AG09309 (cell line): ENCODE measurements at places on chromosomes 2 and 18.

- no peak for DNase-seq
These were observed 1.6 kb upstream of the ELOA2 start for GRCh38 chr18:47036927-47037578.

DNA sequence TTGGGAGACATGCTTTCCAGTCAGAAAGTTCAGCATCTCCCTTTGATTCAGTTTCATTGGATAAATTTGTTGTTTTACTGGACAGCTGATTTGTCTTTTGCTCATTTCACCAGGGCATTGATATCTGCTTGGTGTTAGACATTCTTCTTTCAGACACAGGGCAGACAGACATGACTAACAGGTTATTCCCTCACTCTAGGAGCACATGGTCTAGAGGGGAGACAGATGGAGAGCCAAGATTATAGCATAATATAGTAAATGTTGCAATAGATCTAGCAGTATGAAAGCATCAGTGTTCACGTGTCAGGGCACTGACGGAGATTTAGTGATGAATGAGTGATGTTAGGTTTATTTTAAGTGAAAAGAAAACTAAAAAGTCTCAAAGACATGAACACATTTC is 187.0 kb upstream of the CYRIA start:
- DNase-seq, result no peak

GRCh38 chr2:150477347-150477746 is 10.1 kb downstream of the RND3 start:
- no peak for DNase-seq

DNA sequence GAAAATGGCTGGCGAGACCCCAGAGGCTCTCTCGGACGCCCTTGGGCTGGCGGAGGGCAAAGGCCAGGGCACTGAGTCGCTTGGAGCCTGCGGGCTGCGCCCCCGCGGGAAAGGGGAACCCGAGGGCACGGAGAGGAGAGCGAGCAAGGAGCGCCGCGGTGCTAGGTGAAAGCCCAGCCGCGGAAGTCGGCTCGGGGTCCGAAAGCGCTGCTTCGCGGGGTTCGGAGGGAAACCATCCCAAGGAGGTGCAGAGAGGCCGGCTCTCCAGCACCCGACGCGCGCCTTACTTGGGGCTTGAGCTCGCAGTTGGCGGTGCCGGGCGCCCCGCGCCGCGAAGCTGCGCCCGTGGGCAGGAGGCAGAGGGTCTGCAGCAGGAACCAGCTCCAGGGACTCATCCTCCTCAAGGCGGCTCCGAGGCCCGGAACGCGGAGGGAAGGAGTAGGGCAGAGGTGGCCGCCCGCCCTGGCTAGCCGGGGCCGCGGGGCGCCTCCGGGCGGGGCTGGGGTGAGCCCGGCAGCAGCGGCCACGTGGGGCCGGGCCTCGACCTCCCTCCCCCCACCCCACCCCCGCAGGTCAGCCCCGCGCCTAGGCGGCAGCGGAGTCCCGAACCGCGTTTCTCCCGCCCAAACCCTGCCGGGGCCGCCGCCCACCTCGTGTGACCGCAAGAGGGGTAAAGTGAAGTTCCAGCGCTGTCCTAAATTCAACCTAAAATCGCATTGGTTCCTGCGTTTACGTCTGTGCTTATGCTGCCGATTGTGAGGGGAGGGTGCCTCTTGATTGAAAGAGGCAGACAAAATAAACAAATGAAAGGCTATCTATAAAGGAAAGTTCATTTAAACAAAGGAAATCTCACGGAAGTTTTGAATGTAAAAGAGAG is at the start of gene TRABD2A:
Gene TRABD2A (minus strand): TSS at position 440 of the 877 bp plus-strand sequence. CDS start 45 bp downstream, at position 395.
- DNase-seq, result no peak

DNA sequence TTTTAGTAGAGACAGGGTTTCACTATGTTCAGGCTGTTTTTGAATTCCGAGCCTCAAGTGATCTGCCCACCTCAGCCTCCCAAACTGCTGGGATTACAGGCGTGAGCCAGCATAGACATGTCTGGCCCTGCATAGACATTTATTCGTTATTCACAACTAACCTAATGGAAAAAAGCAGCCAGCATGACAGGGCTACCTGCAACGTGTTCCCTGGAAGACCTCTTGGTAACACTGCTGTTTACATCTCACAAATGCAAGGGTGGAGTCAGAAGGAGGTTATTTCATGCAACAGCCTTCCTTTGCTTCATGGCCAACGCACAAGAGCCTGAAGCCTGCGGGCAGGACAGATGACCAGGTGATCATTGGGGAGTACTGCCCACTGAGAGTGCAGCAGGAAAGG is 9.2 kb downstream of the SERPINE2 start:
- DNase-seq, result no peak
